ENCODE measurements at places on chromosomes 7 and 10.
A peak's percentile ranks its signal among the peaks of the same experiment; 100 is the strongest.

DNA sequence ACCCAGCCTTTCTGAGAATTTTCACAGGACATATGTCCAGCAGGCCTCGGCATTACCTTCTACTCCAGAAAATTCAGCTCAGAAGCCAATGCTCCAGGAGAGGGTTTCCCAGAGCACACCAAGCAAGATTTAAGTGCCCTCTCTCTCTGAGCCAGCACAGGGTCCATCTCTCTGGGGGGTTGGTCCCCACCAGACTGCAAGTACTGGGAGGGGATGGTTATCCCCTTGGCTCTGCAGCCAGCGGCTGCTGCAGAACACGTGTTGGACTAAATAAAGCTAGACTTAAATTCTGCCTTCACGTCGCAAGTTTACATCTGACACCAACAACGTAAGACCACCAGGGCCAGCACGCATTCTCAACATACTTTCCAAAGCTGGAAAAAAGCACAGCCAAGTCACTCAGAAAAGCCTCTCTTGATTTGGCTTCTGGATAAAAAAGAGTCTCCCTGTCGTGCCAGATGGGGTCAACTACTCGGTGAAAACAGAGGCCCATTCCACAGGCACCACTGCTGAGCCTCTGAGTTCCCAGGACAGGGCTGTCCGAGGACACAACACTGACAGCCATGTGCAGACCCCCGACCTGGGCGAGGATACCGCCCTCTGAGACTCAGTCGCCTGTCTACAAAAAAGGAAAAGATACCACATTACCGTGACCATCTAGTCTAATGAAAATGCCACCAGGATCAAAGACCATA lies 77.3 kb downstream of the CTBP2 start:
- H3K36me3 ChIP-seq = peaks cover 18% of the 10 kb centered on the region
- H3K27ac ChIP-seq = no peak overlapping the region
- H3K4me3 ChIP-seq = no peak overlapping the region
- peaks cover 69% of the 10 kb centered on the region for H3K4me1 ChIP-seq

DNA sequence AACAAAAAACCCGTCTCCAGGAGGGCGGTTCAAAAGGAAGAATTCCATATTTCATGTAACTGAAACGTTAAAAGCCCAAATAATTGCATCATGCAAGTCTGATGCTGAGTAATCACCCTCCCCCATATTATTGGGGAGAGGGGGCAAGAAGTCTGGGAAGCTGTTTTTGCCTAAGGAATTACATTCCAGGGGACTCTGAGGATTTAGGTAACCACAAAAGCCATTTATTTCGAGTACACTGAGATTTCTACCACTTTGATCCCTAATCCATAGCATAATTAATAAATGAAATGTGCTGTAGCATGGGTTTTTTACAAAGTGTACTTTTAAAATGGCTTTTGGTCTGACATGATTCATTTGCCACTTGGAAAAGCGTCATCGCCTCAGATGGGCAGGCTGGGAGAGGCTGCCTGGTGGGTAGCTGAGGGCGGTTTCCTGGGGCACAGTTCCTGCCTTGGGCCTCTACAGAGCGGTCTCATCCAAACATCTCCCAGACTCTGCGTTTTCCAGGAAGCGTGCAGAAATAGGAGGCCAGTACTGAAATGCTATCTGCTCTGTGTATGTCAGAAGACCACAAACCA lies 106.5 kb downstream of the TCF7L2 start:
- peak overlapping the region; percentile 11 for H3K4me3 ChIP-seq
- H3K27ac ChIP-seq = no peak overlapping the region
- peaks cover 2% of the 10 kb centered on the region for H3K27me3 ChIP-seq
- peaks cover 2% of the 10 kb centered on the region for H3K36me3 ChIP-seq

GRCh38 chr7:130917669-130918128 lies 183.7 kb upstream of the KLF14 start:
- H3K36me3 ChIP-seq = no peaks in the 10 kb centered on the region
- H3K27ac ChIP-seq = no peak overlapping the region
- H3K4me3 ChIP-seq = no peak overlapping the region
- peaks cover 50% of the 10 kb centered on the region for H3K4me1 ChIP-seq

- no peaks in the 10 kb centered on the region for H3K27me3 ChIP-seq
- H3K36me3 ChIP-seq = peaks cover 18% of the 10 kb centered on the region
- DNase-seq = no peak
- H3K4me3 ChIP-seq = no peak overlapping the region
- H3K27ac ChIP-seq = no peak overlapping the region
These were observed 37.3 kb upstream of the ADAM12 start for GRCh38 chr10:126425489-126426065.

Data from neural crest cell (in vitro differentiated cells).